Caudate nucleus (tissue), 63 donors: ENCODE measurements at places on chromosomes 16 and 17.

GRCh38 chr17:1192911-1193699, 13.3 kb upstream of the ABR start:
- no peak for DNase-seq

DNA sequence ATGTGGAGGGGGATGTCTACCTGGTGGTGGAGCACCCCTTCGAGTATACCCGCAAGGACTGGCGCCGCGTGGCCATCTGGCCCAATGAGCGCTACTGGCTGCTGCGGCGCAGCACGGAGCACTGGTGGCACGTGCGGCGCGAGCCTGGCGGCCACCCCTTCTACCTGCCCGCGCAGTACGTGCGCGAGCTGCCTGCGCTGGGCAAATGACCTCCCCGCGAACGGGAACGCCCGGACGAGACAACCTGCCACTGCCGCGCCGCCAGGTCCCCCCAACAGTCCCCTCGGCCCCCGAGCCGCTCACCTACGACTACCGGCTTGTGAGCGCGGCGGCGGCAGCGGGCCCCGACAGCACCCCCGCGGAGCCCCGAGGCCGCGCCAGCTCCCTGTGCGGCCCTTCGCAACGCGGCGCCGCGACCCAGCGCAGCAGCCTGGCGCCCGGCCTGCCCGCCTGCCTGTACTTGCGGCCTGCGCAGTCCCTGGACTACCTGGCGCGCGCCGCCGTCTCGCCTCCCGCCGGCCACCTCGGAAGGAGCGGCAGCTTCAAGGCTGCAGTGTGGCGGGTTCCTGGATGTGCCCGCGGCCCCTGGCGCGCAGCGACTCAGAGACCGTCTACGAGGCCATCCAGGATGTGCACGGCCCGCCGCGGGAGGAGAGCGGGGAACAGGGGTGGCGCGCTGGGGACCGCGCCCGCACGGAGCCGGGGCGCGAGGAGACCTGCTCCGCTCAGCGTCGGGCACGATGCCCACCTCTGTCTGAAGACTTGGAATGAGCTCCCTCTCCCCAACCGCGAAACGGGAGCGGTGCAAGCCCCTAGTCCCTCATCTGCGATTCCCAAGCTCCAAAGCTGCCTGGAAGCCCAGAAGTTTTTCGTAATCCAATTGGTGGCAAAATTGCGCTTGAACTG, 48.7 kb upstream of the AMZ2 start:
- no peak for DNase-seq

- DNase-seq, result no peak
These were observed 46.1 kb downstream of the SF3B3 start for GRCh38 chr16:70569752-70570151.

- no peak for DNase-seq
These were observed 6.0 kb upstream of the RNF213 start for GRCh38 chr17:80254396-80255251.

DNA sequence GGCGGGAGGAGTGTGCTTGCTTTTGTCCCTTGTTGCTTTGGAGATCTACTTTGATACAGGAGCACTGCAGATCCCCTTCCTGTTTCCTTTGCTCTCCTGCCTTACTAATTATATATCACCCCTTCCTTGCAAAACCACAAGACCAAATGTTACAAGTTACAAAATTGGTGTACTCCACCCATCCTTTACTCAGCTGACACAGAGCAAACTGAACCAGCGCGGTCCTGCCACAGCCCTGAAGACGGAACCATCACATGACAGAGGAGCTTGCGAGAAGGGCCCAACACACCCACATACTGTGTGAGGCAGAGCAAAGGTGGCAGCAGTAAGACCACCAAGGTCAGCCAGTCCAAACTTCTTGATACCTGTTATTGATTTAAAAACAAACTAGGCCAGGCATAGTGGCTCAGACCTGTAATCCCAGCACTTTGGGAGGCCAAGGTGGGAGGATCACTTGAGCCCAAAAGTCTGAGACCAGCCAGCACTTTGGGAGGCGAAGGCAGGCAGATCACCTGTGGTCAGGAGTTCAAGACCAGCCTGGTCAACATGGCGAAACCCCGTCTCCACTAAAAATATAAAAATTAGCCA, 33.2 kb downstream of the CYTH1 start:
- no peak for DNase-seq

GRCh38 chr16:87675111-87675719, 72.9 kb downstream of the JPH3 start:
- DNase-seq, result no peak
